Activated CD4-positive, alpha-beta memory T cell treated with anti-CD3 and anti-CD28 coated beads, Interleukin-2, amount 10 ng/mL, durations not matched to agents 7 days and 5 days (primary cell): ENCODE measurements at places on chromosomes 5 and 9. TPM values are rescaled to one million over a fixed set of nuclear protein-coding genes. Genes with fewer than 3 reads are reported as not detected.
A peak's percentile ranks its signal among the peaks of the same experiment; 100 is the strongest.

DNA sequence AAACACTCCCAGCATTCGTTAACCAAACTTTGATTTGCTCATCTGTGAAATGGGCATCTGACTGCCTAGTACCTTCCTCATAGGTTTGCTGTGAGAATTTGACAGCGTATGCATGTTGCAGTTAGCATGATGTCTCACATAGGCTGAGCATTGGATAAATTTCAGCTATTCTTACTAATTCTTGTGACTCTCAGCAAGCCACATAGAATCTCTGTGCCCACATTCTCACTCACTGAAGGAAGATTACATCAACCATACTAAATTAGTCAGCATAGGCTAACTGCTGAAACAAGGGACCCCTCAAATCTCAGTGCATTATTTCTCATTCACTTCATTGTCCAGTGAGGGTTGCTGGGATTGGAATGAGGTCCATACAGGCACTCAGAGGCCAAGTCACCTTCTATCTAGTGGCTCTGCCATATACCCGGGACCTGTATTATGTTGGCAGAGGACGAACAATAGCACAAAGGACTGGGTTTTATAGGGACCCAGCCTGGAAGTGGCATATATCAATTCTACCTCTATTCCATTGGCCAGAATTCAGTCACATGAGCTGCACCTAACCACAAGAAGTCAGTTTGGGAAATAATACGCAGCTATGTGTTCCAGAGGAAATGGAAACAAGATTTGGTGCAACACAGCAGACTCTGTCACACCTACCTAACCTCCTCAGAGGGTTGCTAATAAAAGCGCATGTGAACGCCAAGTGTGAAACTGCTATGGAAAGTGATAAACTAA is 4.2 kb upstream of the PTGER4 start:
- H3K36me3 ChIP-seq = peaks cover 7% of the 10 kb centered on the region
- peak; percentile 53 for DNase-seq
- peaks cover 66% of the 10 kb centered on the region for H3K4me1 ChIP-seq
- no peaks in the 10 kb centered on the region for H3K27me3 ChIP-seq
- peak overlapping the region; percentile 85 for H3K27ac ChIP-seq
- H3K4me3 ChIP-seq = peak overlapping the region; percentile 15

DNA sequence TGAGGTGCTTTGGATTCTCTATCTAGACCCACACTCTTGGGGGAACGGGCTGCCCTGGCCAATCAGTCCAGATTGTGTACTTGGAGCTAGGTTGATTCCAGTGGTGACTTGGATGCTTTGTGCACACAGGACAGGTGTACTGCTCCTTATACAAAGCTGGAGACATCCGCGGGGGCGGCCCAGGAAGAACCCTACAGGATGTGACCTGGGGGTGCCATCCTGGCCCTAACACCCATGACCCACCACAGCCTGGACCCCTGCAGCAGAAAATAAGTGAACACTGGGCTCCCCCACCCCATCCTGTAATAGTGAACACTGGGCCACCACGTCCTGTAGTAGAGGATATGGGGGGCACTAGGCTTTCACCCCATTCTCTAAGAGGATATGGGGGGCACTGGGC is 12.1 kb upstream of the PLEKHG4B start:
- no peak overlapping the region for H3K27ac ChIP-seq
- H3K27me3 ChIP-seq = no peaks in the 10 kb centered on the region
- peaks cover 5% of the 10 kb centered on the region for H3K36me3 ChIP-seq
- H3K4me3 ChIP-seq = no peak overlapping the region
- no peak for DNase-seq

- no peak overlapping the region for H3K27ac ChIP-seq
- H3K27me3 ChIP-seq = peaks cover 55% of the 10 kb centered on the region
- H3K36me3 ChIP-seq = no peaks in the 10 kb centered on the region
- DNase-seq = peak; percentile 15
Observed at GRCh38 chr5:943918-944620, 51.4 kb downstream of the TRIP13 start.

GRCh38 chr9:123866497-123866896 is 63.4 kb downstream of the DENND1A start:
- H3K36me3 ChIP-seq = peaks cover 11% of the 10 kb centered on the region
- peaks cover 31% of the 10 kb centered on the region for H3K4me1 ChIP-seq
- peak overlapping the region; percentile 24 for H3K27ac ChIP-seq
- no peaks in the 10 kb centered on the region for H3K27me3 ChIP-seq
- DNase-seq = no peak

DNA sequence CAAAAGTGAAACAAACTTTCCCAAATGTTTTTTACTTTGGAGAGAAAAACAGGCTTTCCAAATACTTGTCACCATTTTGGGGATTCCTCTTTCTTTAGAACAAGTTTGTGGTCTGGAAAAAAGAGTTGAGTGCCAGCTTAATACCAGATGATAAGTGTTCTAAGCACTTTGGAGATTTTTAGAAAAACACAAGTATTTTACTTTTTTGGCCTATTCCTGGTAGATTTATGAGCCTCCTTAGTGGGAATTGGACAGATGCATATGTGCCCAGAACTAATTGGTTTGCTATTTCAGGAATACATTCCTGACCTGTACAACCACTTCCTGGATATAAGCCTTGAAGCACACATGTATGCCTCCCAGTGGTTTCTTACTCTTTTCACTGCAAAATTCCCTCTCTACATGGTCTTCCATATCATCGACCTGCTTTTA is 40.5 kb downstream of the GPR21 start:
- no peaks in the 10 kb centered on the region for H3K4me1 ChIP-seq
- no peaks in the 10 kb centered on the region for H3K27me3 ChIP-seq
- H3K4me3 ChIP-seq = no peak overlapping the region
- H3K27ac ChIP-seq = no peak overlapping the region
- no peak for DNase-seq

DNA sequence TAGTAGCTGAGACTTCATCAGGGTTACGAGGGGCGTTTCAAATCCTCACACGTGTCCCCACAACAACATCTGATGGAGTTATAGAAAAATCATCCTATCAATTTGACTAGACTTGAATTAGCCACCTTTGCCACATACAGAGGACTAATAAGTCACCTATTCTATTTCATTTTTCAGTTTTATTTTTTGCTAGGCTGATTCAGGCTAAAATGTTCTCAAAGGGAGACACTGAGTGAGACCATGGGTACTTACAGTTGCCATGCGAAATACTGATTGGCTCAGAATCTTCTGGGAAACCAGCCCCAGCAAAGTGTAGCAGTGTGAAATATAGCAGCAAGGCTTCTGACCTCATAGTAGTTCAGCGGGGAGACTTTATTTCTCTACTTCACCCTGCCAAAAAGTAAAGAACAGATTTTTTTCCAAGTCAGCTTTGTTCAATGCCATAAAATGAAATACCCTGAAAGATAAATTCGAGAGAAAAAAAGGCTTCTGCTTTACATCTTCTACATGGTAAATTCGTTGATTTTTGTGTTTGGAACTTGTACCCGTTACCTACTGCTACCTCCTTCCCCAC is 69.9 kb downstream of the SEMA6A start:
- no peaks in the 10 kb centered on the region for H3K27me3 ChIP-seq
- H3K4me3 ChIP-seq = no peak overlapping the region

DNA sequence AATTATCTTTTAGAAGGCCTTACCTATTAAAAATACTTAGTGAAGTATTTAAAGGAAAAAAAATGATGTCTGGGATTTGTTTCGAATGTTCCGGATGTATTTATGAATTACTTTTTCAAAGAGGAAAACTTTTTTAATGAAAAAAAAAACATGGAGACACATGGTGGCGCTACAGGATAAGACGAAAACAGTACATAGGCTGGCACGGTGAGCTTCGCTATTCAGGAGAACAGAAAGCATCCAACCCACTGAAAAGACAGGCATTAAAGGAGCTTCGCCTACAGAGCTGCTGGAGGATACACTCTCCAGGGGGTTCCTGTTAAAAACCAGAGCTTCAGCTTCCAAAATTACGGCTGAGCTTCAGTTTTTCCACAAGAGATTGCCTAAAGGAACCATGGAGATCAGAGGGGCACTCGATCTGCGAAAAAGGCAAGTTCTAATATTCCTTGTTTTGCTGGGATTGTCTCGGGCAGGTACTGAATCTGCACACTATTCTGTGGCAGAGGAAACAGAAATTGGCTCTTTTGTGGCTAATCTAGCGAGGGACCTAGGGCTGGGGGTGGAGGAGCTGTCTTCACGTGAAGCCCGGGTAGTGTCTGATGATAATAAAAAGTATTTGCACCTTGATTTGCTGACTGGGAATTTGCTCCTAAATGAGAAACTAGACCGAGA is at the start of gene PCDHB14:
Gene PCDHB14, plus strand, starts transcription at position 232 of the 672 bp plus-strand sequence. Its CDS starts 163 bp downstream, at position 395.
- H3K4me3 ChIP-seq = no peak within 1 kb of the TSS
- H3K27ac ChIP-seq = no peak within 1 kb of the TSS
- no peaks in the 10 kb centered on the region for H3K36me3 ChIP-seq
- H3K4me1 ChIP-seq = no peaks in the 10 kb centered on the region
- DNase-seq = no peak

- no peak overlapping the region for H3K27ac ChIP-seq
- peaks cover 3% of the 10 kb centered on the region for H3K36me3 ChIP-seq
- DNase-seq = no peak
- H3K27me3 ChIP-seq = no peaks in the 10 kb centered on the region
- no peak overlapping the region for H3K4me3 ChIP-seq
Observed at GRCh38 chr5:134637116-134637721, 4.6 kb upstream of the SAR1B start.

PCDHGA5 gene
- total RNA-seq = not detected

- H3K4me1 ChIP-seq = no peaks in the 10 kb centered on the region
- H3K27me3 ChIP-seq = no peaks in the 10 kb centered on the region
- no peaks in the 10 kb centered on the region for H3K36me3 ChIP-seq
- DNase-seq = no peak
Observed at GRCh38 chr5:81950996-81951395, 20.8 kb upstream of the ATG10 start.

DNA sequence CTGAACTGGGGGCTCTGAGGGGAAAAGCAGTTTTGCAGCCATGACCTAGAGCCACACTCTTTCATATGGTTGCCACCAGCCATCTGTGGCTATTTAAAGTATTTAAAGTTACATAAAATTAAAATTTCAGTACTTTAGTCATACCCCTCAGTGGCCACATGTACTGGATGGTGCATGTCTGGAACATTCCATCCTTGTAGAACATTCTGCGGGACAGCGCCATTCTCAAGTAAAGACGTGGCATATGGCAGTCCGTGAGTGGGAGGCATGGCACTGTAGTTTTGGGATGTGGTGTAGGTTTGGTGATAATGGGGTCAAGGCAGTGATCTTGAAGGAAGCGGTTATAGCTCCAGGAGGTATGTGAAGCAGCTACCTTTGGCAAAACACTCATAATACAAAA is 61.4 kb upstream of the NFIL3 start:
- H3K27ac ChIP-seq = no peak overlapping the region
- no peaks in the 10 kb centered on the region for H3K36me3 ChIP-seq
- peaks cover 27% of the 10 kb centered on the region for H3K27me3 ChIP-seq

DNA sequence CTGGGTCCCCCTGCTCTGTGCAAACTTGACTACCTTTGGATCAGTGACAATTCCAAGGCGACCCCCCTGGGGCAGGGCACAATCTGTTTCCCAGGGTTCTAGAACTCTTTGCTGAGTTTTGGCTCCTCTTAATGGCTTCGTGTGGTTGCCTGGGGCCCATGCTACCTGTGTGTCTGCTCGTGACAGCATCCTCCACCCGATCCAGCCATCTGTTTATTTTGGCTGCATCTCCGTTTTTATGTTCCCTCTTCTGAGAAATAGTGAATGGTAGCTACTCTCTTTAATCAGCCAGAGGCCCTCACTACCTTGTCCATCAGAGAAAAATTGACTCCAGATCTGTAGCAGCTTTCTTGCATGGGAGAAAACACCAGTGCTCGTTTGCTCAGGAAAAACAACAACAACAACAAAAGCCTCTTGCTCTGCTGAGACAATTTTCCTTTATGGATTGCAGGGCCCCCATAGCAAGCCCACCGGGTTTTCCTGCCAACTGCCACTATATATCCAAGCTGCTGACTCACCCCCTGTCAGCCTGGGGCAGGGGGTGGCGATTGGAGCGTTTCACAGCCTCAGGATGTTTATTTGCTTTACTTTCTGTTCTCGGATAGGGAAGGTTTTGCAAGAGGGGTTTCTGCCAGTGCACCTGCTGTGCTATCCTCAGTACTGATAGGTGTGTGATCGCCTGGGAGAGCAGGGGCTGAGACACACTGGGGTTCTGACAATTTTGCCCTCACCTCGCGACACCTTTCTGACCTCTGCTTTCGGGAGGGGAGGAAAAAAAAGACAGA is 607.8 kb downstream of the BNC2 start:
- H3K36me3 ChIP-seq = no peaks in the 10 kb centered on the region
- H3K4me3 ChIP-seq = no peak overlapping the region
- H3K27me3 ChIP-seq = no peaks in the 10 kb centered on the region

OR13C4 gene
- total RNA-seq = not detected

- no peak overlapping the region for H3K4me3 ChIP-seq
- no peak for DNase-seq
- no peaks in the 10 kb centered on the region for H3K36me3 ChIP-seq
- peaks cover 11% of the 10 kb centered on the region for H3K27me3 ChIP-seq
Observed at GRCh38 chr5:148815578-148815977, 10.8 kb upstream of the ADRB2 start.

GRCh38 chr9:21993893-21994555 is at the start of gene CDKN2A:
CDKN2A (minus strand) TSS chr9:21994392.
- DNase-seq = peak; percentile 66
- H3K4me3 ChIP-seq = peak within 1 kb of the TSS; percentile 96
- H3K36me3 ChIP-seq = peaks cover 20% of the 10 kb centered on the region
- H3K27me3 ChIP-seq = peaks cover 14% of the 10 kb centered on the region

GRCh38 chr5:29051509-29051908 is 2013.1 kb upstream of the CDH9 start:
- H3K27me3 ChIP-seq = no peaks in the 10 kb centered on the region
- H3K4me3 ChIP-seq = no peak overlapping the region
- H3K36me3 ChIP-seq = no peaks in the 10 kb centered on the region
- H3K27ac ChIP-seq = no peak overlapping the region
- H3K4me1 ChIP-seq = no peaks in the 10 kb centered on the region
- DNase-seq = no peak

- no peak overlapping the region for H3K27ac ChIP-seq
- peaks cover 15% of the 10 kb centered on the region for H3K36me3 ChIP-seq
- no peaks in the 10 kb centered on the region for H3K27me3 ChIP-seq
- no peak for DNase-seq
- no peak overlapping the region for H3K4me3 ChIP-seq
Observed at GRCh38 chr9:99054581-99054980, 50.3 kb upstream of the TGFBR1 start.

DNA sequence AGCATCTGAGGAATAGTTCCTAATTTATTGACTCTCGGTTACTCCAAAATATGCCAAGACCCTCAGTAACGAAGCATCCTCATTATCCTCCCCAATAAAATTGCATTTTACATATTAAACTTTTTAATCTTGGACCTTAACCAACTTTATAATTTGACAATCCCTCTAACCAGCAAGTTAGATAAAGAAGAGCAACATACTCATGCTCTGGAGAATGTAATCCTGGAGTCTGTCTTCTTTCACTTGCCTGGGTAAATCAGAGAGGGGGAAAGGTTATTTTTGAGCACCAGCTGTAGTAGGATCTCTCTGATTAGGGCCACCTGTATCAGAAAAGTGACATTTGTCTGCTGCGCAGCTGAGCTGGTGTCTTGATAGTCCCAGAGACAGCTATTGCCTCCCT is 59.8 kb downstream of the NDFIP1 start:
- H3K36me3 ChIP-seq = no peaks in the 10 kb centered on the region
- H3K4me3 ChIP-seq = no peak overlapping the region
- no peaks in the 10 kb centered on the region for H3K4me1 ChIP-seq

ZFP37 gene
- total RNA-seq = 0.81 TPM

- H3K27ac ChIP-seq = no peak overlapping the region
- no peaks in the 10 kb centered on the region for H3K36me3 ChIP-seq
- H3K27me3 ChIP-seq = no peaks in the 10 kb centered on the region
- no peak overlapping the region for H3K4me3 ChIP-seq
Observed at GRCh38 chr5:167020418-167020817, 1271.0 kb upstream of the WWC1 start.

ANXA2R gene
- total RNA-seq = 28.3 TPM

- no peak for DNase-seq
- no peak overlapping the region for H3K27ac ChIP-seq
- H3K4me1 ChIP-seq = no peaks in the 10 kb centered on the region
- no peaks in the 10 kb centered on the region for H3K36me3 ChIP-seq
- no peaks in the 10 kb centered on the region for H3K27me3 ChIP-seq
- H3K4me3 ChIP-seq = no peak overlapping the region
Observed at GRCh38 chr9:130205912-130206311, 33.7 kb downstream of the NCS1 start.
